Activated CD4-positive, alpha-beta T cell treated with anti-CD3 and anti-CD28 coated beads, Interleukin-2, amount 10 ng/mL, durations not matched to agents 24 days and 14 days (primary cell): ENCODE measurements at places on chromosomes 13 and 19. TPM values are rescaled to one million over a fixed set of nuclear protein-coding genes. Genes with fewer than 3 reads are reported as not detected.

TMEM86B gene
- 6.8 and 7.7 TPM in 2 replicates for total RNA-seq

VSIG10L gene
- total RNA-seq = 7.1 and 7.2 TPM in 2 replicates

PABPC3 gene
- 0.43 and 0.54 TPM in 2 replicates for total RNA-seq

ADAMTS10 gene
- total RNA-seq = 2.4 and 2.5 TPM in 2 replicates

LILRA1 gene
- total RNA-seq = not detected in 2 replicates

FFAR1 gene
- 0.12 and 0.14 TPM in 2 replicates for total RNA-seq

CYP4F8 gene
- total RNA-seq = not detected in 2 replicates

ZNF773 gene
- total RNA-seq = 4.9 and 5.1 TPM in 2 replicates

DLL3 gene
- total RNA-seq = 2.2 TPM in 2 replicates

HIF3A gene
- total RNA-seq = not detected in 2 replicates

S1PR4 gene
- 41.8 and 43.7 TPM in 2 replicates for total RNA-seq

ATXN8OS gene
- not detected in 2 replicates for total RNA-seq

ZNF714 gene
- 18.8 and 20.4 TPM in 2 replicates for total RNA-seq

ONECUT3 gene
- total RNA-seq = not detected in 2 replicates

MCEMP1 gene
- not detected in 2 replicates for total RNA-seq

RNF17 gene
- total RNA-seq = not detected in 2 replicates

ZNF835 gene
- total RNA-seq = 0.40 and 0.43 TPM in 2 replicates

PLEKHJ1 gene
- total RNA-seq = 70.5 and 71.6 TPM in 2 replicates

OSCAR gene
- 0.17 and 0.26 TPM in 2 replicates for total RNA-seq

PSG3 gene
- total RNA-seq = not detected in 2 replicates

KLK4 gene
- total RNA-seq = not detected in 2 replicates

RFPL4AL1 gene
- total RNA-seq = not detected in 2 replicates

EBPL gene
- total RNA-seq = 49.0 and 52.3 TPM in 2 replicates

FCHO1 gene
- 91.9 and 96.2 TPM in 2 replicates for total RNA-seq

HRC gene
- not detected in 2 replicates for total RNA-seq

ATP1A3 gene
- total RNA-seq = 0.68 and 1.2 TPM in 2 replicates

AMH gene
- total RNA-seq = 4.0 and 5.1 TPM in 2 replicates

ELSPBP1 gene
- not detected in 2 replicates for total RNA-seq

ANKRD24 gene
- 0.50 and 0.72 TPM in 2 replicates for total RNA-seq

KCTD15 gene
- total RNA-seq = 10.6 and 12.1 TPM in 2 replicates

THSD8 gene
- total RNA-seq = 26.8 and 32.7 TPM in 2 replicates

KLK15 gene
- total RNA-seq = not detected in 2 replicates

GPR183 gene
- 36.8 and 37.1 TPM in 2 replicates for total RNA-seq

HTR2A gene
- total RNA-seq = not detected in 2 replicates

ZNF229 gene
- total RNA-seq = 0.05 TPM in 1 of 2 replicates, not detected in the other

KLK5 gene
- not detected in 2 replicates for total RNA-seq

DAPK3 gene
- 45.6 and 46.7 TPM in 2 replicates for total RNA-seq

LILRB2 gene
- total RNA-seq = not detected in 2 replicates
